ENCODE measurements at places on chromosomes 13 and 19.

DNA sequence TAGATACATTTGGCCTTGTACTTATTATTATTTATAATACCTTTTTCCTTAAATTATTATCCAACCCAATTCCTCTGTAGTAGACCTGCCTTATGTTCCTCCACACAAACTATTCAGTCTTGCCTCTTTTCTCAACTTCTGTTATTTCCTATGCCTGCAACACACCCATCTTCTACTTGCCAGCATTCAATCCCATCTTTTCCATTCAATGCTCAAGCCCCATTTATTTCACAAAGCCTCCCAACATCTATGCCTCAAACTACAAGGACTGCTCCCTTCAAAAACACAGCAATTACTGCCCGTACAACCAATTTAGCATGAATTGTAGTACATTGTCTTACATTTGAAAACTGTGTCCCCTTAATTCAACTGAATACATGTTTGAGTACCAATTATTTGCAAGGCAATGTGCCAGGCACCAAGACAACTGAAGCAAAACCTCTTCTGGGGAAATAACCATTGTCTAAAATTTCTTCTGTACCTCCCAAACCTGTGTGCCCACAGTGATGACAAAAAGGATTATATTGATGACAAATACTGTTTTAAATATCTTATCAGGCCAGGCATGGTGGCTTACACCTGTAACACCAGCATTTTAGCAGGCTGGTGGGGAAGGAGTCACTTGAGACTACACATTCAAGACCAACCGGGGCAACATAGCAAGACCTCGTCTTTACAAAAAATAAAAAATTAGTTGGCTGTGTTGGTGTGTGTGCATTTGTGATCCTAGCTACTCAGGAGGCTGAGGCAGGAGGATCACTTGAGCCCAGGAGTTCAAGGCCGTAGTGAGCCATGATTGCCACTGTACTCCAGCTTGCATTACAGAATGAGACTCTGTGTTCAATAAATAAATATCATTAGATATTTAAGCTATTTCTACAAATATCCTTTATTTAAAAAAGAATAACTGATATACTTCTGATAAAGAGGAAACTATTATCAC lies 35.1 kb downstream of the ELF1 start:
- no peak for DNase-seq

DNA sequence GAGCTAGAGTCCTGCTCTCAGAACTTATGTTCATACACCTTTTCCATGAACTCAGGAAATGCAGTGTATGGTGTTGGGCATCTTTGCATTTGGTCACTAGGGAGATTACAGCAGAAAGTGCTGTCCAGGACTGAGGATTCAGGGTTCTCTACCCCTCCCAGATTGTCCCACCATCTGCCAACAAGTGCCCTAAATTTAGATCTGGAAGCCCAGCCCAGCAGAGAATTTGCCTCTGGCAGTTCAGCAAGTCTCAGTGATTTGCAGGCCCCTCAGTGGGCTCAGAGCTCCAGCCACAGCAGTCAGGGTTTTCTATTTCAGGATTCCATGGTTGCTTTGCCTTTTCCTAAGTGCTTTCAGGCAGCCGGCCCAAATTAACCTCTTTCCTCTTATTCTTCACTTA lies 23.4 kb downstream of the CNFN start:
- no peak for DNase-seq

GRCh38 chr19:19405971-19406877 lies 749 bp downstream of the GATAD2A start:
- no peak for DNase-seq

- no peak for DNase-seq
These were observed 7.5 kb downstream of the DNAJC3 start for GRCh38 chr13:95684418-95684817.

- DNase-seq: no peak
These were observed 521.9 kb downstream of the KLF5 start for GRCh38 chr13:73580513-73581267.

GRCh38 chr13:39364947-39365468 lies 238.0 kb downstream of the LHFPL6 start:
- DNase-seq: no peak

DNA sequence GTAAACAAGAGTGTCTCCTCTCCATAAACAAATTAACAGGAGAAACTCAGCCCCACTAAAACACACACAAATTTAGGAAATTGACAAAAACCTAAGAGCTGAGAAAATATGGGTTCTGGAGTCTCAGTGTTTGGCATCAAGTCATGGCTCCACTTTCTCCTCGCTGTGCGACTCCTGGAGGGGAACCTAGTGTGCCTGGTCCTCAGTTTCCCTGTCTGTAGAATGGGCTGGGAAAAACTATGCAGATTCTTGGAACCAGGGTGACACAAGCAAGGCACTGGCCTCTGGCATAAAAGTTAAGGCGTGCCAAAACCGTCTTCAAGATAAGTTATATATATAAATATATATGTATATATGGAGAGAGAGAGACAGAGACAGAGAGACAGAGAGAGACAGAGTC lies 83.9 kb downstream of the INSR start:
- DNase-seq: no peak

DNA sequence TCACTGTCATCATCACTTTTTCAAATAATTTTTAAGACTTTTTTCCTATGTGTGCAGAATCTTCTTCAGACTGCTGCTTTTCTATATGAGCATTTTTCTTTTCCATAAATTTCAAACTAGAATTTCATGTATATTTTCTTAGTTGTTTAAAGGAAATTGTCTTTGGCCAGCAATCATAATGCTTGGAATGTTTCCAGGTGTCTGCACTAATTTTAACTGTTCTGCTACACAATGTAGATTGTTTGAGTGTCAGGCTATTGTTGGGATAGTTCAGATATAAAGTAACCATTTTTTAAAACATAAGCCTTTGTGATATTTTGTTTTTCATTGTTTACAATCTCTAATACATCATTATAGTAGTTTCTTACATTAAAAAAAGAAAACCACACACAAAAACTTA lies 1418.5 kb downstream of the EFNB2 start:
- no peak for DNase-seq

DNA sequence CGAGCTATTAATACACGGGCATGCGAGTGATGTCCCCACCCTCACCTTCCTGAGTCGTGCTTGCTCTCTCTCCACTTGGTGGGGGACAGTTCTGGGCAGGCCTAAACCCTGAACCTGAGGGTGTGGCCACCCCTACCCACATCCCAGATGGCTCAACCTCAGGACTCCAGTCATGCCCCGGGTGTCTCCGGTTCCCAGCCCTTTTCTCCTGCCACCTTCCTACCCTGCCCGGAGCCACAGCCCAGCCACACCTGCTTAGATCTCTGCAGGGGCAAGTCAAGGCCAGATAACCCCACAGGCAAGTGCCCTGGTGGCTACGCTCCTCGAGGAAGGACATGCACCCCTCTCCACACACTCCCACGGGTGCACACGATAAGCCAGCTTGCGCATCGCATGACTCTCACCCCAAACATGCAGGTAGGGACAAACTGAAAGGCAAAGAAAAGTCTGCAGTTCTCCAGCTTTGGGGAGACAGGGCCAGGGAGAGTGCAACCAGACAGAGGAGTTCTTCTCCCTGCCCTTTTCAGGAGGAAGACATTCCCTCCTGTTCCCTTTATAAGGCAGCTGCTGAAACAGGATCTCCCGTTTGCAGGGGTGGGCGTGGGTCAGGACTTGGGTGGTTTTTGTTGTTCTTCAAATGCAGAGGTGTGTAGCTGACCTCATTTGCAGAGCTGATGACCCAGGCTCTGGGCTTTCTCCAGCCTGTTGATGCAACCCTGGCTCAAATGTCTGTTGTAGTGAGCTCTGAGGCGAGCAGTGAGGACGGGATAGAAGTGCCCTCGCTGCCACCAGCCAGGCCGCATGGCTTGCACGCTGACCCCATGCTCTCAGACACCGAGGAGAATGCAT lies 88.6 kb downstream of the DPF1 start:
- no peak for DNase-seq

DNA sequence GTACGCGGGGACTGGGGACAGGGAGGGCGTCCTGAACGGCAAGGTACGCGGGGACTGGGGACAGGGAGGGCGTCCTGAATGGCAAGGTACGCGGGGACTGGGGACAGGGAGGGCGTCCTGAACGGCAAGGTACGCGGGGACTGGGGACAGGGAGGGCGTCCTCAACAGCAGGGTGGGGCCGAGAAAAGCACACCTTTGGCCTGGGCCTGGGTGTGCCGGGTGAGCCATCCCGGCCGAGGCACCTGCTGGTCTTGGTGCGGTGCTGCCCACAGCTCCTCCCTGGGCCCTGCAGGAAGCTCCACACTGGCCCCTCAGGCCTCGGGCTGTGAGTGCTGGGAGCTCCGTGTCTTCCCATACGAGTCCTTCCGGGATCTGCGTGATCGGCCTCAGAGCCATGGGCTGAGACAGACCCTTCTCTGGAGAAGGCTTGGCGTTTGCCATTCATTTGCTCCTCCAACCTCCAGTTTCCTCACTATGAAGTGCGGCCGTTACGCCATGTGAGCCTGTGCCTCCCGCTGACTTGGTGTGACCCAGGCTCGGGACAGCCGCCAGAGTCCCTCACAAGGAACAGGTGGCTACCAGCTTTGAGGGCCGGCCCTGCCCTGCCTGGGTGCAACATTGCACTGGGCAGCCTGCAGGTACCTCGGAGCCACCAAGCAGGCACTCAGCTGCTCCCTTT lies 7.8 kb upstream of the ZNF554 start:
- no peak for DNase-seq

All from RCC 7860 (cell line).